CD4-positive, alpha-beta T cell treated with Interleukin-15 for 4 hours (primary cell): ENCODE measurements at places on chromosomes 3 and 15.

DNA sequence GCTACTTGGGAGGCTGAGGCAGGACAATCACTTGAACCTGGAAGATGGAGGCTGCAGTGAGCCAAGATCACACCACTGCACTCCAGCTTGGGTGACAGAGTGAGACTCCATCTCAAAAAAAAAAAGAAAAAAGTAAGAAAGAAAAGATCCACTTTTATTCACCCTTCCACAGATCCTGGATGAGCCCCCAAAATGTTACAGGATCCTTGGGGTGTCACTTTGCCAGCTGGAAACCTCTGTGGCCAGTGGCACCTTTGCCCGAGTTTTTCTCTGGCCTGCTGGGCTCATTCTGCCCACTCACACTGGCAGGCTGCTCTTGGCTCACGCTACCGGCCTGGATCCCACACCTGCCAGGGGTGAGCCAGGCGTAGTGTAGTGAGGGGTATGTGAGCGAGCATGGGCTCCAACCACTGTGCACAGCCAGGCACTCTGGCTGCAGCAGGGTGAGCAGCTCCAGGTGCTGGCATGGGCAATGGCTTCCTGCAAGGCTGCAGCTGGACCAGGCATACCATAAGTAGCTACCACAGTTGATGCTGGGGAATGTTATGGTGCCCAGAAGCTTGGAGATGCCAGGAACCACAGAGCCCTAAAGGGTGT, 57.8 kb upstream of the C15orf39 start:
- no peak for DNase-seq

DNA sequence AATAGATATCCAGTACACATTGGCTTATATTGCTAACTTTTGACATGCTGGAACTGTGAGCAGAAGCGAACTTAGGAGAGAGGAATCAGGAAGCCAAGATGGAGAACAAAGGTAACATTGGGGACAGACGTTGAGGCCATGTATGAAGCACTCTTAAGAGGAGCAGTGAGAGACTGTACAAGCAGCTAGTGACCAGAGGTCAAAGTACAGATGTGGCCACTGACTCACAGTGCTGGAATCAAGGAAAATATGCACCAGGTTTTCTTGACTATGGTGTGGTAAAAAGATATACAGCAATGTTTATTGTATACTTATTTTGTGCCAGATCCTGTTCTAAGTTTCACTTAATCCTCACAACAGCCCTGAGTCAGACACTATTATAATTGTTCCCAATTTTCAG, 2.0 kb upstream of the IL20RB start:
- no peak for DNase-seq

DNA sequence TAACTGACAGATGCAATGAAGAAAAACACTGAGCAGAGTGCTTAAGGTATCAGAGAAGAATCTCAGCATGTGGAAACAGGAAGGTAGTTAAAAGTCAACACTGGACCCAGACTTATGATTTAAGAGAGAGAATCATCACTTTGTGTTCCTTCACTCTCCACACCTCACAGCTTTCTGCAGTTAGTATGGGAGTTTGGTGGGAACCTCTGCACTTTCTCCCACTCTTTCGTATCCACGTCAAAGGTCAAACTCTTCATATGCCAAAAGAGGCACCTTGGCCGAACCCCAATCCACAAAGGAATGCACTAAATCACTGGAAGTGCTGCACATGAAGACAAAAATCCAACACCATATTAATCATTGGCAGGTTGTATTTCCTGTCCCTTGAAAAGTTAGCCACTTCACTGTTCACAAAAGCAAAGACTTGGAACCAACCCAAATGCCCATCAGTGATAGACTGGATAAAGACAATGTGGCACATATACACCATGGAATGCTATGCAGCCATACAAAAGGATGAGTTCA, 361.2 kb downstream of the MAGI1 start:
- DNase-seq, result no peak

DNA sequence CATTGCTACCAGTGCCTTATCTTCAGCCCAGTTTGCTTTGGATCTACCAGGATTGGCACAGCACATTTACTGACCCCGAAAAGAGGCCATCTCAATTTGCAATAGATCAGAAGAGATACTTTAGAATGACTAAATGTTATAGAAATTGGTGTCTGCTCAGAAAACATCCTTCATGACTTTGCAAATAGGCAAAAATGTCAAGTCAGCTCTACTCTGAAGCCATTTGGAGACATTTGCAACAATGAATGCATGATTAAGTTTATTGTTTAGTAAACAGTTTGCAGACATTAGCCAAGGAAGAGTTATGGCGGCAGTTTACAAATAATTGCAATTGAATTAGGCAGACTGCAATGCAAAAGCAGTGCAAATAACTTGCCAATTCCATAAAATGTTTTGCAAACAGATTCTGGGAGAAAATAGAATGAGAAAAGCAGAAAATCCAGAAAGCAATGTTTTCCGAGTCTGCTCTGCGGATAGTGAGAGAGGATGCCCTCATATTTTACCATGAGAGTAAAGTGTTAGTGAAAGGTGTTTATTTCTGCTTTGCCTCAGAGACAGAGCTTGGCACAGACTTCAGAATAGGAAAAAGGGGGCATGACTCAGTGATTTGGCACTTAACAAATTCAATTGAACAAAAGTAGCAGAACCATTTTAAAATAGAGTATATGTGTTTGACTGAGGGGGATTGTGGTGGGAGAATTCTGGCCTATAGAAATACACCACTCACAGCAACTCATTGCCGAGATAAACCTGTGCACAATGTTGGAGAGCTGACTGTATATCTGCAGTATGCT, 334.9 kb upstream of the NR2F2 start:
- no peak for DNase-seq

GRCh38 chr15:52786436-52787122, 3.6 kb downstream of the ONECUT1 start:
- no peak for DNase-seq

DNA sequence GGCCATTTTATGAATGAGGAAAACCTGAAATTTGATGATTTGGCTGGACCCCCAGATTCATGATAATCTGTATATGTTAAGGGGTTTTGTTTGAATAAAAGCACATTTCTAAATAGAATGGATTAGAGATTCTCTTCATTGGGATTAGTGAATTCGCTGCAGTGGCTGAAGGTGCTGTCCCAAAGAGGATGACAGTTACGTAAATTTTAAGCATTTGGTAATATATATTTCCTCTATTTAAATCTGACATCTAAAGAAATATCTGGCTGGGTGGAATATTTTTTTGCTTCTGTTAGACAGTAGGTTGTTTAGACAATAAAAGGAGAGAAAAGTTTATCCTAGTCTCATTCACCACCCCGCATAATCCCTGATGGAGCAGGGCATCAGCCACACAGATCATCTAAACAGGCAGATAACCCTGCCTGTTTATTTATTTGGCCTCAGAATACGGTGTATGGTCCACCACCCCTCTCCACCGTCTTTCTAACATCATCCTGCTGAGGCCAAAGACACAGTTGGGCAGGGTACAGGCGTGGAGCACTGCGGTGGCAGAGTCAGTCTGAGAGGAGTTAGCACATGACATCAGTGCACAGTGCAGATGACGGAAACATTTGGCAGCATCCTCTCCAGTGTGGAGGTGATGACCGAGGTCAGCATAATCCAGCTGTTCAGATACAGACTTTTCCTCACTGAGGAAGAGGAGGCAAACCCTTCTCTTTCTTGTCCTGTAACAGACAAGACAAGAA, 20.4 kb upstream of the NFKBIZ start:
- DNase-seq, result peak; percentile 52
